ENCODE measurements at places on chromosomes 5 and 9.
A peak's percentile ranks its signal among the peaks of the same experiment; 100 is the strongest.

GRCh38 chr9:124390794-124391658 is 24.2 kb downstream of the PSMB7 start:
- DNase-seq: no peak

GRCh38 chr9:97395745-97396144 is 16.2 kb upstream of the TDRD7 start:
- DNase-seq: no peak

- peak; percentile 37 for DNase-seq
Measured at GRCh38 chr5:154446195-154447088, 645 bp downstream of the SAP30L start.

- DNase-seq: no peak
Measured at GRCh38 chr5:42720251-42720650, 36.4 kb upstream of the CCDC152 start.

DNA sequence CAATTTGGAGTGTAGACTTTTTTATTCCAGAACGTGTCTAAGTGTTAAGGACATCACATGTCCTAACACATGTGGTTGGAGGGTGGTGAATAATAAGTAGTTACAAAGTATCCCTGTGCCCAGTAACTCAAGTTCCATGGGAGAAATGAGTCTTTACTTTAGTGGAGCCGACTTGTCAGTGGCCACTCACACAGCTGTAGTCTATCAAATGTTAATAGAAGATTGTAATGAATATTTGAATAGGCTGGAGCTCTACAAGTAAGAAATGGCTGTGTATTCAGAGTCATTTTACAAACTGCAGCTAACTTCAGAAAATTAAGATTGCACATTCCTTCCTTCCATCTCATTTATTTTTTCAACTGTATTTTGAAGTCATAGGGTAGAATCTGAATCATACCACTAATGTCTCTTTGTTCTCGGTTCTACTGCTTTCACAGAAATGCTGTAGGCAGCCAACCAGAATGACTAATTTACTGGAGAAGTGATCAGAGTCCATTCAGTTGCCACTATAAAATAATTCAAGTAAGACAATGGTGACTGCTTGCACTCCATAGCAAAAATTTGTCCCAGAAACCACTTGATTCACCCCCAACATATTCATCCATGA is 394.8 kb downstream of the NR2F1-AS1 start:
- DNase-seq: no peak

All from Kasumi-1 (cell line).